Stimulated activated CD8-positive, alpha-beta memory T cell treated with anti-CD3 and anti-CD28 coated beads, Interleukin-2, amount 100 ng/mL, for 48 hours (primary cell): ENCODE measurements at places on chromosomes 7 and 10.

DNA sequence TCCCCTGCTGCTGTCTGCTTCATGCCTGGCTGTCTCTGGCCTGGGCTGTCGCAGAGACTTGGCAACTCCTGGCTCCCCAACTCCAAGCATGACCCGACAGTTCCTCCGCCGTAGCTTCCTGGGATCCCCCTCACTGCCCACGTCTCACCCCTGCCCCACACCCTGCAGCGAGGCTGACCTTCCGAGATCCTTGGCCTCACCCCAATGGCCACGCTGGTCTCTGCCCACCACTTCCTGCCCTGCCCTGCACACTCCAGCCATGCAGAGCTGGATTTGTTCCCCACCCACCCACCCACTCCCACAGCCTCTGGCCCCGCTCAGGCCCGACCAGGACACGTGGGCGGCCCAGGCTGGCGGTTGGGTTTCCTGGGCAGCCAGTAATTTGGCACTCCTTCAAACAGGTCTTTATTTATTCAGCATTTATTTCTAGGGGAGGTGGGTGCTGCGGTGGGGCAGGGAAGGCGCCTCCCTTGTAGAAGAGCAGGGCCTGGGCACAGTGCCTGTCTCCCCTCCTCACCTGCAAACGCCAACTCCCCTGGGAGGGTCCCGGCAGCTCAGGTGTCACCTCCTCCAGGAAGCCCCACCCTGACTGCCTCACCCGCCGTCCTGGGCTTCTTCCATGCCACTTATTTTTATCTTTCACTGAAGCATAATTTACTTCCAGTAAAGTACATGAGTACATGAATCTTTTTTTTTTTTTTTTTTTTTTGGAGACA lies 25.5 kb downstream of the GTF2IRD1 start:
- no peak for DNase-seq

DNA sequence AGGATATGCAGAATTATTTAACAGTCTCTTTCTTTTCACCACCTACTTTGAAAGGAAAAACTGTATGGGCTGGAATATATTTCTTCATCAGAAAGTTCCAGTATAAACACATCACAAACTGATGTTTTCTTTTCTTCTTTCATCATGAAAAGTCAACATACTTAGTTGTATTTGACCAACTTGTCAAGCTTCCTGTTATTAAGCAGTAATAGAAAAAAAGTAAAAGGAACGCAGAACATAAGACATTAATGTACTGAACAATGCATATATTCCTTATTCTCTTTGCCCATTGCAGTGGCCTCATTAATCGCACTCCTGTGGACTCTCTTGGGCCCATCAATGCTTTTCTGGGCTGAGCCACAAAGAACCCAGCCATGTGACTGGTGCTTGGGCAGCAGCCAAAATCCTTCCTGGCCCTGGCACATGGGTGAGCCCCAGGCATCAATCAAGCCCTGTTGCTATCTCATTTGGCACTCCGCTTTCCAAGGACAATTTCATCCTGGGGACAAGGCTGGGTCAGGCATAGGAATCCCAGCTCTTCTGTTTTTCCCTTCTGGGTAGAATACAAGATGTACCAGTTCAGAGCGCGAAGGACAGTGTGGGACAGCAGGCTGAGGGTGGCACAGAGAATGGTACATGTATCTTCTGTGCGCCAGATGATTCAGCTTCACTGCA lies 42.3 kb downstream of the RHOBTB1 start:
- no peak for DNase-seq

DNA sequence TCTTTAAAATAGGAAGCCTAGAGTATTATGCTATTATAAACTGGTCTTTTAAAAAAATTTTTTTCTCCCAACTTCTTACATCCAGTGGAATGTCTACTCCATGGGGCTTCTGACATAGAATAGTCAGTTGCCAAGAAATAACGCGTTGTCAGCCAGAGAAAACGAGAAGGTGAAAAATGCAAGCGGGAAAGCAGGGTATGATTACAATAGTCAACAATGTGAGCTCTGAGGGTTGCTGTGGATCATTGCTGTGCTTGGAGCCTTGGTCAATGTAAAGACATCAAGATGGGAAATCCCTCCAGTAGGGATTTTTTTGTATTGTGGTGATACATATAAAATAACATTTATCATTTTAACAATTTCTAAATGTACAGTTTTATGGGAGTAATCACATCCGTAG lies 27.6 kb upstream of the PLPP4 start:
- no peak for DNase-seq

GRCh38 chr7:149870274-149870673 lies 3.5 kb upstream of the ATP6V0E2 start:
- DNase-seq = no peak

DNA sequence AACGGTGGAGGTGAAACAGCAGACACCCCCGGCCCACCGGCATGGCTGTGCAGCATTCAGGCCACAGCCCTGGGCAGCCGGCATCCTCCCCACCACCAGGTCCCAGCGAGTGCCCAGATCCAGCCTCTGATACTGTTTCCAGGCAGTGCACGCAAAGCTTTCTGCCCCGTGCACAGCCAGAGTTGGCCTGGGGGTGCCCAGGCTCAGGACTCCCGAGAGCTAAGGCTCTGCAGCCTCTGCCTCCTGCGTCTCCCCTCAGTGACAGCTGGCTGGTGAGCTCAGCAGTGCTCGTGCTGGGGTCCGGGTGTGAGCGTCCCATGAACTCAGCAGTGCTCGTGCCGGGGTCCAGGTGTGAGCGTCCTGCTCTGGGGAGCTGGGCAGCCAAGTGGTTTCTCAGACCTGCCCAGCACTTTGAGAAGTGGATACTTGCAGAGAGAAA lies 65.4 kb downstream of the CFAP46 start:
- DNase-seq = no peak

GRCh38 chr7:134926396-134926795 lies 59.9 kb upstream of the AGBL3 start:
- DNase-seq = no peak
